ENCODE measurements at places on chromosomes 2 and 18. TPM values are rescaled to one million over a fixed set of nuclear protein-coding genes. Genes with fewer than 3 reads are reported as not detected.

- H3K36me3 ChIP-seq, result no peaks in the 10 kb centered on the region
- H3K27ac ChIP-seq, result no peak overlapping the region
- H3K4me3 ChIP-seq, result no peak overlapping the region
Measured at GRCh38 chr2:78383576-78383975, 641.9 kb upstream of the REG3G start.

The DOK1 gene
- 8.0 TPM for total RNA-seq

- H3K4me1 ChIP-seq, result peaks cover 11% of the 10 kb centered on the region
- H3K36me3 ChIP-seq, result no peaks in the 10 kb centered on the region
- DNase-seq, result peak; percentile 33
- H3K4me3 ChIP-seq, result no peak overlapping the region
- H3K27me3 ChIP-seq, result no peaks in the 10 kb centered on the region
- H3K27ac ChIP-seq, result no peak overlapping the region
Measured at GRCh38 chr18:37294951-37295350, 270.6 kb downstream of the CELF4 start.

GRCh38 chr2:73979021-73979420 is 5.7 kb upstream of the TET3 start:
- DNase-seq, result no peak
- H3K4me3 ChIP-seq, result no peak overlapping the region

- H3K36me3 ChIP-seq, result no peaks in the 10 kb centered on the region
- DNase-seq, result no peak
- H3K27ac ChIP-seq, result no peak overlapping the region
- no peaks in the 10 kb centered on the region for H3K27me3 ChIP-seq
- H3K4me1 ChIP-seq, result no peaks in the 10 kb centered on the region
- no peak overlapping the region for H3K4me3 ChIP-seq
Measured at GRCh38 chr2:229798446-229799155, 84.2 kb upstream of the DNER start.

GRCh38 chr2:113200736-113201490 is 27.1 kb downstream of the PSD4 start:
- no peak for DNase-seq
- H3K4me1 ChIP-seq, result no peaks in the 10 kb centered on the region
- H3K27me3 ChIP-seq, result no peaks in the 10 kb centered on the region
- no peaks in the 10 kb centered on the region for H3K36me3 ChIP-seq

The PSTPIP2 gene
- 21.2 TPM for total RNA-seq

The CYP27A1 gene
- 34.5 TPM for total RNA-seq

- no peaks in the 10 kb centered on the region for H3K36me3 ChIP-seq
- no peak overlapping the region for H3K27ac ChIP-seq
- H3K27me3 ChIP-seq, result no peaks in the 10 kb centered on the region
- DNase-seq, result no peak
Measured at GRCh38 chr2:63379451-63379850, 208.8 kb downstream of the WDPCP start.

- no peaks in the 10 kb centered on the region for H3K36me3 ChIP-seq
- no peaks in the 10 kb centered on the region for H3K27me3 ChIP-seq
- H3K4me3 ChIP-seq, result no peak overlapping the region
- DNase-seq, result no peak
- no peaks in the 10 kb centered on the region for H3K4me1 ChIP-seq
Measured at GRCh38 chr2:166792808-166793207, 95.5 kb upstream of the XIRP2 start.

GRCh38 chr2:164710837-164711765 is 89.8 kb upstream of the GRB14 start:
- peak; percentile 27 for DNase-seq
- H3K4me3 ChIP-seq, result no peak overlapping the region
- H3K36me3 ChIP-seq, result no peaks in the 10 kb centered on the region
- H3K27ac ChIP-seq, result peak overlapping the region; percentile 72

DNA sequence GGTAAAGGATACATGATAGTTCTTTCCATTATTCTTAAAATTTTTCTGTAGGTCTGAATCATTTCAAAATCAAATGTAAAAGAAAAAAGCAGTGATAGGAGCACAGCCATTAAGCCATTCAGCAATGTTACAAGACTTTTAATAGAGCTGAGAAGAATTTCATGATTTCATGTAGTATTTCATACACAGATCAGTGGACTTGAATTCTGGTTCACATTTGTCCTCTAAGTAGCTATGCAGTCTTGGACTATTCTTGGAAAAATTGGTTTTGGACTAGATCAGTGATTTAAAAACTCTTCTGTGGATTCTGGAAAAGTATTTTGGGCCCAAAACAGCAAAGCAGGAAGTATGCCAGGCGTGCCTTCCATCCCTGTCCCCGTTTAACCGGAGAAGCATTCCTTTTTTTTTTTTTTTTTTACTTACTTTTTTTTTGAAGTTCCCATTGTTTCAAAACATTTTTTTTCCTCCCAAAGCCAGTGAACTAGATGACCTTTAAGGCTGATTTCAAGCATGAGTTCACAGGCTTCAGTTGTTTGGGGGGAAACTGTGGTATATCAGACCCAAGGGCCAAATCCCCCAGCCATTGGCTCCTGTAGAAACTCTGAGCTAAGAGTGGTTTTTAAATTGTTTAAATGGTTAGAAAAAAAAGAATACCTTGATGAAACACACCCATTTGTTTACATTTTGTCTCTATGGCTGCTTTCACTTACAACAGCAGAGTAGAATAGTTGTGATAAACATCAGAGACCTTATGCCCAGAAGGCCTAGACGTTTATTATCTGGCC is 17.5 kb upstream of the POLI start:
- H3K27ac ChIP-seq, result no peak overlapping the region
- H3K36me3 ChIP-seq, result no peaks in the 10 kb centered on the region
- peaks cover 30% of the 10 kb centered on the region for H3K4me1 ChIP-seq
- no peaks in the 10 kb centered on the region for H3K27me3 ChIP-seq

GRCh38 chr2:42281416-42282081 is 79.5 kb downstream of the COX7A2L start:
- H3K4me1 ChIP-seq, result no peaks in the 10 kb centered on the region
- no peaks in the 10 kb centered on the region for H3K36me3 ChIP-seq

The SFT2D3 gene
- 10.2 TPM for total RNA-seq

GRCh38 chr18:72543357-72544055 is 636 bp downstream of the CBLN2 start:
- H3K4me3 ChIP-seq, result peak overlapping the region; percentile 22
- DNase-seq, result no peak
- no peak overlapping the region for H3K27ac ChIP-seq
- no peaks in the 10 kb centered on the region for H3K36me3 ChIP-seq
- H3K27me3 ChIP-seq, result peaks cover 82% of the 10 kb centered on the region
- H3K4me1 ChIP-seq, result no peaks in the 10 kb centered on the region

The PLEKHB2 gene
- 105 TPM for total RNA-seq

DNA sequence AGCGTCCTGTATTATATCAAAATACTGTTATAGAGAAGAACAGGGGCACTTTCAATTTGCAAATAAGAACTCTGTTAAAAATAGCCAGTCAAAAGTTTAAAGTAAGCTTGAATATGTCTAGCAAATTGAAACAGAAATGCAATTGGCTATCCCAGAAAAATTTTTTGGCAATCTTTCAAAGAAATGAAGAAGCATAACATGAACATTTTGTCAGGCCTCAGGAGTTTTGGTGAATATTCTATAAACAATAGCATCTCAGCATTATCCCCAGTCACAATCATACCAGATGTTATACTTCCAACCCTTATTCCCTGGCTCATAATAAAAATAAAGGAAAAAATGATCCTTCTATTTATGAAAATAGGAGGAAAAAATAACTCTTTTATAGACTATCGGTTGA is 252.4 kb downstream of the GRB14 start:
- no peak for DNase-seq
- H3K36me3 ChIP-seq, result no peaks in the 10 kb centered on the region
- no peaks in the 10 kb centered on the region for H3K27me3 ChIP-seq

DNA sequence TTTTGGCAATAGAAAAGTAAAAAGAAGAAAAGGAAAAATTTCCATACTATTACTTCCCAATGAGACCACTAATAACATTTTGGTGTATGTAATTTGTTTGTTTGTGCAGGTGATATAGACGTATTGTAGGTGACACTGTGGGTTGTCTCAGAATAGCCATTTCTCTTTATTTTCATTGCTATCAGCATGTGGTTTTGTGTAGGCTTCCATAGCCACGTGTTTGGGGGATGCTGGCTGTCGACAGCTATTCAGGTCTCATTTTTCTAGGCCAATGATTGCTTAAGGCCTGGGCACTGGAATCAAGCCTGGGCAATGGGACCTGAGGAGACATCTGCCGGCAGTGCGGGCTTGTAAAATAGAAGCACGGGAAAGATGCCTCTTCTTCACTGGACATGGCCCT is 71.0 kb upstream of the KCTD1 start:
- no peaks in the 10 kb centered on the region for H3K27me3 ChIP-seq
- no peaks in the 10 kb centered on the region for H3K36me3 ChIP-seq
- no peak for DNase-seq

GRCh38 chr2:202278944-202279343 is 13.4 kb downstream of the NOP58 start:
- no peak overlapping the region for H3K4me3 ChIP-seq
- H3K27ac ChIP-seq, result no peak overlapping the region
- H3K27me3 ChIP-seq, result no peaks in the 10 kb centered on the region
- peaks cover 9% of the 10 kb centered on the region for H3K36me3 ChIP-seq

GRCh38 chr2:48180557-48180956 is 274.3 kb upstream of the FBXO11 start:
- no peaks in the 10 kb centered on the region for H3K27me3 ChIP-seq
- H3K4me3 ChIP-seq, result no peak overlapping the region
- H3K36me3 ChIP-seq, result no peaks in the 10 kb centered on the region
- H3K4me1 ChIP-seq, result no peaks in the 10 kb centered on the region
- H3K27ac ChIP-seq, result no peak overlapping the region

GRCh38 chr18:76263046-76264005 is 231.7 kb downstream of the ZNF516 start:
- peaks cover 25% of the 10 kb centered on the region for H3K4me1 ChIP-seq
- no peak overlapping the region for H3K4me3 ChIP-seq
- no peaks in the 10 kb centered on the region for H3K27me3 ChIP-seq
- H3K27ac ChIP-seq, result no peak overlapping the region
- H3K36me3 ChIP-seq, result no peaks in the 10 kb centered on the region

- DNase-seq, result no peak
- H3K27me3 ChIP-seq, result no peaks in the 10 kb centered on the region
- peak overlapping the region; percentile 96 for H3K27ac ChIP-seq
- no peaks in the 10 kb centered on the region for H3K36me3 ChIP-seq
Measured at GRCh38 chr2:20579866-20580265, 71.0 kb downstream of the HS1BP3 start.

DNA sequence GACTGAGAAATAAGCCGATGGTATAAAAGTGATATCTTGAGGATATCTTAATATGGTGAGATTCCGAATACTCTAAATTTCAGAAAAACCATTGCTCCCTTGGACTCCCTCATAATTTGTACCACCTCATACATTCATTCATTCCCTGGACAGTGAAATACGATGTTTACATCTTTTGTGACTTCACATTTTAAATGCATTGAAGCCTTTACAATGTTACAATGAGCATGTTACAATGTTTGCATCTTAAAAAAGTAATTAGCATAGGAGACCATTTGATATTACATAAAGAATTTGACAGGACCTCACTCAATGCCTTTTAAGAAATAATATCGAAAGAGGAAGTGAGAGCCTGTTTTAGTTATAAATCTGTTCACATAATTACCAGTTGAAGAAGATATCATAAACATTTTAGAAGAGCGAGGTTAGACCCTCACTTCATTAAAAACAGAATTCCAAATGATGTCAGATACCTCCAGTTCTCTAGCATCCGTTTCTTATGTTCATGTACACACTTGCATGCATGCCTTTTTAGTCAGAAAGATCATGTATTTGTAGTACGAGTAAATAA is 372.0 kb downstream of the ARHGAP15 start:
- H3K4me3 ChIP-seq, result no peak overlapping the region
- no peak for DNase-seq
- H3K36me3 ChIP-seq, result no peaks in the 10 kb centered on the region
- no peaks in the 10 kb centered on the region for H3K4me1 ChIP-seq

DNA sequence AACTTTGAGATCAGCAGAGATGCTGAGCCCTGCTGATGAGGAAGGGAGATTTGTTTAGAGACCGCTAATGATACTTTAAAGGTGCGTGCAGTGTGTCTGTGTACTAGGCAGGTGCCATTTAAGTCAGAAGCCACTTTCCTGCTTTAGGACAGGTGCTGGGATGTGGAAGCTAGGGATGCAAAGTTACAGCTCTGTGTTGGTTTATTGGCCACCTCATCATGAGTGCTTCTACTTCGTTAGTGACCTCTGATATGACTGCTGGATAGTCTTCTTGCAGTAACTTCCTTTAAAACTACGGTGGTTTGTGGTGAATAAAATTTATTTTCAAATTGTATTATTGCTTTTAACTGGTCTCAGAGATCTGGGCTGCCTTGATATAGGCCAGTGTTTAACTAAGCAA is 44.1 kb downstream of the FMNL2 start:
- peaks cover 11% of the 10 kb centered on the region for H3K4me1 ChIP-seq
- H3K4me3 ChIP-seq, result no peak overlapping the region
- DNase-seq, result no peak
- no peaks in the 10 kb centered on the region for H3K27me3 ChIP-seq
- H3K36me3 ChIP-seq, result no peaks in the 10 kb centered on the region

- DNase-seq, result no peak
- no peak overlapping the region for H3K4me3 ChIP-seq
- no peaks in the 10 kb centered on the region for H3K36me3 ChIP-seq
- H3K4me1 ChIP-seq, result no peaks in the 10 kb centered on the region
Measured at GRCh38 chr2:242056026-242056425, 186.5 kb downstream of the RTP5 start.

GRCh38 chr2:110101901-110102803 is 13.5 kb downstream of the MALL start:
- peaks cover 36% of the 10 kb centered on the region for H3K4me1 ChIP-seq
- H3K27ac ChIP-seq, result peak overlapping the region; percentile 89
- H3K4me3 ChIP-seq, result no peak overlapping the region
- DNase-seq, result no peak
- no peaks in the 10 kb centered on the region for H3K36me3 ChIP-seq
- no peaks in the 10 kb centered on the region for H3K27me3 ChIP-seq

The POLR1B gene
- 17.5 TPM for total RNA-seq

DNA sequence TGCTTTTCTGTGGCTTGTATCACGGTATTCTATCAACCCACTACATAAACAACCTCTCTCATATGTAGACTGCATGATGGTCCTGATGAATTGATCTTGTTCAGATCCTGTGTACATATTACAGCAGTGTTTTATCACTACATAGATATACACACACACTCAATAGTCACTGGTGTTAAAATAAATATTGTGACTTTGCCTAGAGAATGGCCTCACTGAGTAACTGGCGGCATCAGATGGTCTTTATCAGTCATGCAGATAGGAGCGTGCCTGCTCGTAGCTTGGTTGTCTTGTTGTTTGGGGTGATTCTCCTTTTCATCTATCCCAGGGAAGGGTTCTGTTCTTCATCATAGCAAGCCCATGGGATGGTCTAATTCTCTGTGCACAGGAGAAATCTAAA is 18.4 kb upstream of the CTAGE1 start:
- peaks cover 23% of the 10 kb centered on the region for H3K4me1 ChIP-seq
- no peaks in the 10 kb centered on the region for H3K36me3 ChIP-seq
- no peaks in the 10 kb centered on the region for H3K27me3 ChIP-seq
- H3K4me3 ChIP-seq, result no peak overlapping the region
- DNase-seq, result peak; percentile 38
